ENCODE measurements at places on chromosomes 3 and 15. TPM values are rescaled to one million over a fixed set of nuclear protein-coding genes. Genes with fewer than 3 reads are reported as not detected.

Gene PP2D1
- 0.66 TPM for polyA plus RNA-seq

Gene HOMER2
- polyA plus RNA-seq, result 16.8 TPM

Gene ERICH6
- polyA plus RNA-seq, result not detected

Gene ATP13A5
- polyA plus RNA-seq, result 0.68 TPM

Gene TRIM42
- polyA plus RNA-seq, result not detected

Gene FBXO40
- polyA plus RNA-seq, result 0.04 TPM

Gene TLR9
- 0.41 TPM for polyA plus RNA-seq

Gene GOLGA6L10
- 8.2 TPM for polyA plus RNA-seq

Gene DIPK2A
- 31.9 TPM for polyA plus RNA-seq

Gene OXTR
- polyA plus RNA-seq, result 1.6 TPM

Gene TMIE
- 0.81 TPM for polyA plus RNA-seq

Gene CSPG4
- 12.0 TPM for polyA plus RNA-seq

Gene C2CD4B
- 1.6 TPM for polyA plus RNA-seq

Gene IFT57
- polyA plus RNA-seq, result 83.7 TPM

Gene MUC4
- 0.46 TPM for polyA plus RNA-seq

Gene LRRIQ4
- not detected for polyA plus RNA-seq

Gene NGLY1
- 46.7 TPM for polyA plus RNA-seq

Gene KNL1
- 12.6 TPM for polyA plus RNA-seq

Gene ARPIN
- 31.8 TPM for polyA plus RNA-seq

Gene KNG1
- 0.90 TPM for polyA plus RNA-seq

Gene GPR27
- polyA plus RNA-seq, result 2.9 TPM

Gene FAM3D
- 2.6 TPM for polyA plus RNA-seq

Gene CCR8
- polyA plus RNA-seq, result not detected

Gene SLC25A38
- polyA plus RNA-seq, result 36.3 TPM

Measured in right lung (tissue), 10 donors.